ENCODE measurements at places on chromosomes 11 and 22.

GRCh38 chr22:38824585-38824984 lies 19.2 kb downstream of the NPTXR start:
- DNase-seq: peak; percentile 28

- no peak for DNase-seq
These were observed 65.4 kb downstream of the SMIM38 start for GRCh38 chr11:69221086-69221485.

GRCh38 chr11:63811522-63811921 lies 1.7 kb upstream of the SPINDOC start:
- no peak for DNase-seq

DNA sequence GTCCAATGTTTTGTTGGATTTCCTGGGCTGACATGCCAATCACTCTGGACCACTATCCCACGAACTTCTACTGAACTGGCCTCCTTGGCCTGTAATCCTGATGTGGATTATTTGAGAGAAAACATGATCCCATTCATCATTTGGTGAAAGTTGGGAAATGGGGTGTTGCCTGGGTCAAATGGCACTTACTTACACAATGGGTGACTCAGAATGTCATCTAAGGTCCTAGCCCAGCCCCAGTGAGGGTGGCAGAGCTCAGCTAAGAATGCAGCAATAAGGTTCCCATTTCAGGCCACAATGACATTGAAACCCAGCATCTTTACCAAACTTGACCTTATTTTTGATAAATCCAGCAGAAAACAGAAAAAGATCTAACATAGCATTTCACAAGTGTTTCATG lies 8.0 kb upstream of the DSCAML1 start:
- DNase-seq: no peak

GRCh38 chr11:45494738-45495137 lies 170.7 kb downstream of the CHST1 start:
- no peak for DNase-seq

DNA sequence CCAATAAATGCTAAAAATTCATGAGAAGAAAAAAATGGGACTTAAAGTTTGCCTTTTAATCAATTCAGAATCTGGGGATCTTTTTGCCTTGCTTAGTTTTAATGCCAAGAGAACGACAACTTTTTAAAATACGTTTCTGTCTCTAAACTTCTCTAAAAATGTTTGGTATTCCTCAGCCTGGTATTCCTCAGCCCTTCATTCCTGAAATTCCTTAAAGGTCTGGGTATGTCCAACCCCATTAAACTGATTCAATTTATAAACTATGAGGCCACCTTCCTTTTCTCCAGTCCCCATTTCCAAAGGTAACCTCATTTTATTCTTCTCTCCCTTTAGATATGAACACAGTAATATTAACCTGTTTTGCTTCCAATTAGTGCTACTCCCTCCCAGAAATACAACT lies 16.6 kb downstream of the POLA2 start:
- no peak for DNase-seq

DNA sequence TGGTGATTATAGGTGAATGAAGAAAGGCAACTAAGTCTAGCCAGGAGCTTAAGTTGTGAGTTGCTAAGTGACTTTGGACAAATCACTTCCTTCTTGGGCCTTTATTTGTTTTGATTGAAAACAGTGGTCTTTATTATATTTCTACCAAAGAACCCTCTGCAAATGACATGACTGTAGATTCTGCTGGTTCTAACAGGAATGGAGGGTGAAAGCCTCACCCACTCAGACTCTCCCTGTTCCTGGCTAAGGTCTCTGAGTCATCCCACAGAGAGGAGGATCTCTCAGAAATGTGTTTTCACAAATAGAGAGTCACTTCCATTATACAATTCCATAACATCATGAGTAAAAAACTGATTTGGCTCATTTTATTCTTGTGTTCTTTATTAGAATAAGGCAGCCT lies 583.9 kb upstream of the LRRC4C start:
- DNase-seq: no peak

DNA sequence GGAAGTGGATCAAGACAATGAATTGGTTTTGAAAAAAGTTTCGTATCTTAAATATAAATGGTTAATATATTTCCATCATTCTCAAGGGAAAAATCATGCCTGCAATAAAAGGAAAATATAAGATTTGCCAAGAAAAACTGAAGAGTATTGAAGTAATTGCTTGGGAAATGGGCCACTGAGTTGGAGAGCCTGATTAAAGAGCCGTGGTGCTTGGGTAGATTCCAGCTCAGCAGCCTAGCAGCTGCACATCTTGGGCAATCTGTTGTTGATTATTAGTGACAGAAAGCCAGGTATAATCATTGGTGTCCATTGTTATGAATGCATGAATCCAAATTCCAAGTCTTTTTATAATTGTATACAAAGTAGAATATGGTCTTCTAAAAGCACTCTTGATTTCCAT lies 800.9 kb upstream of the CHORDC1 start:
- DNase-seq: no peak

- DNase-seq: no peak
These were observed 10.0 kb upstream of the PEX26 start for GRCh38 chr22:18067548-18068341.

DNA sequence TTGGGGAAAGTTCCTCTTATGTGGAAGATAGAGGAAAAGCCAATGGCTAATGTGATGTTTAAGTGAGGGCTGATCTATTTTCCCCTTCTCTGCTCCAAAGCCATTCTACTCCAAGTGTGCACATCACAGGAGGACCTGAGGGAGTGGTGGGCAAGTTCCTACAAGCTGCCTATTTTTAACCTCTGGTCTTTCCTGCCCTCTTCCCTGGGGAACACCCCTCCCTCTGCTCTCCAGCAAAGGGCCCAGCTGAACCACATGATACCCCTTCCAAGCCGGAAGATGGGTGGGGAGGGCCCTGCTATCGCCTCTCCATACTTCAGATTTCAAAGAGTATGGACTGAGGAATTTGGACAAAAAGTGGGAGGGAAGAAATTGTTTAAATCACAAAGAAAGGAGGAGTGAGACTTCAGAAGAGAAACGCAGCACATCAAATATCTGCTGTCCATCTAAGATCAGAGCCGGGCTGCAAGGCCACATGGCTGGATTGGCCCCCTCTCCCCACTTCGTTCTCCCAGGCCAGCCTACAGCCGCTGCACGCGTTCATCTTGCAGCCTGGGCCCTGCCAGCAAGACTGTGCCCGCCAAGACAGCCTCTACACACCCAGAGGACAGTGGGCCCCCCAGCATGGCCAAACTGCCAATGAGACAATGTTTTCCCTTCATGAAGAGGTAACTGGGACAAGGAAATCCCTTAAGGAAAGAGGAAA lies 77.5 kb downstream of the MICAL3 start:
- no peak for DNase-seq

DNA sequence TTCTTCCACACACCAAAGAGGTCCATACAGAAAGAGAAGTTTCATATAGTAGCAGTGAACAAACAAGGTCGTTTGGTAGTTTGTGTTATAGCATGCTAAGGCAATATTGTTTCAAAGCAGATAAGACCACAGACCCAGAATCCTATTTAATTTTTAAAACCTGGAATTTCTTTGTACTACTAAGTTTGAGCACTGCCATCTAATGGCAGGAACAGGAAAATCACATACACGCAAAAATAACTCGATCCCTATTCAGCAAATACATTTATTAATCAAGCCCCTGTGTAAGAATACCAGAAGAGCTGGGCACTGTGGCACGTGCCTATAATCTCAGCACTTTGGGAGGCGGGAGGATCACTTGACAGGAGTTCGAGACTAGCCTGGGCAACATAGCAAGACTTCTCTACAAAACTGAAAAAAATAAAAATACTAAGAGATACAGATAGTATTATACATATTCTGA lies 2.9 kb upstream of the BTBD10 start:
- no peak for DNase-seq

DNA sequence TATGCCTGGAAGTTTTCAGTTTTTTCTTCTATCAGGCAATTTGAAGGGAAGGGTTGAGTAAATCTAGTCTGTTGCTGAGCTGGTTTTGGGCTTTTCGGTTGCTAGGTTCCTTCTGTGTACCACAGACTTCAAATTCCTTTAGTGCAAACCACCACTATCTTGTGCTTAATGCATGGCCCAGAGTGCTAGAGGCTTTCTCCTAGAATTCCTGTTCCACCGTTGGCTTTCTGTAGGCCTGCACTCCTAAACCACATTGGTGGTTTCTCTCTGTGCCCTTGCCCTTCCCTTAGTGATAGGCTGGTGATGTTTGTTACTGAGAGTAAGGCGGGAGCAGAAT lies 47.1 kb upstream of the CTSC start:
- no peak for DNase-seq

GRCh38 chr11:76810151-76810853 lies 27.1 kb downstream of the TSKU start:
- DNase-seq: no peak

DNA sequence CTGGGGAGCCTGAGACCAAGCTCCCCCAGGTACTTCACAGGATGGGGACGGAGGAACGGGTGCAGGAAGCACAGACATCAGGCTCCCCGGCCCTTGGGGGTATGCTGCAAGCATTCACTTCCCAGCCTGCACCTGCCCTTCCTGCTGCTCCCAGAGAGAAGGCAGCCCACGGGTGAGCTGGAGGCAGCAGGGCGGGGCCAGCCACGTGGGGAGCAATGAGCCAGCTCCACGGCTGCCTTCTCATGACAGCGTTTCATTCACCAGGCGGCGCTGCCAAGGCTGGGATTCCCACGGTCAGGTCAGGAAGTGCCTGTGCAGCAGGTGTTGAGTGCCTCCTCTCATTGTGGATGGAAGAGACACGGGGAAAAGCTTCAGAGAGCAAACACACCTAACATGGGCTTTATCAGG lies 14.5 kb upstream of the PHLDA2 start:
- DNase-seq: no peak

DNA sequence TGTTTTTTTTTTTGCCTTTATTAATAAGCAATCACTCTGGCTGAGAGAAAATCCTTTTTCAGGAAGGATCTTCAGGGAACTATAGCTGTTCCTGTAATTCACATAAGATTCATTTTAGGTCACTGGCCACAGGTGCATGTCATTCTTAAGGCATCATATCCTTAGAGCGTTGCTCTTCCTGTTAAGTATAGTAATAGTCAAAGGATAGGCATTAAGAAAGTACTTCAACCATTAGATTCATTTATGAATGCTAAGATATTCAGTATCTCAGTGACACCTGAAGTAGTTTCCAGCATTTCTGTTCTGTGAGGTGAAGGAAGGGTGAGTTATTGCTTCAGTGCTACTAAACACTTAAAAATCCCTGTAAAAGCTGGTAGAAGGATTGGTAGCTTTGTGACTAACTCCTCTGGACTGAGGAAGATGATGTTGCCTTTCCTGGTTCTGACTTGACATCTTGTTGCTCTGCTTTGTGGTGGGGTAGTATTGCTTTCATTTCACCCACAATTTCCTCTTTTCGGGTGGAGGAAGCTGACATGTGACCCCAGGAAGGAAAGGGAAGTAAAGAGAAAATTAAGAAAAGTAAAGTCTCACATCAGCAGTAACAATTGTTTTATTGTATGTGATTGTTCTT lies 34.7 kb downstream of the RNF169 start:
- peak; percentile 58 for DNase-seq

DNA sequence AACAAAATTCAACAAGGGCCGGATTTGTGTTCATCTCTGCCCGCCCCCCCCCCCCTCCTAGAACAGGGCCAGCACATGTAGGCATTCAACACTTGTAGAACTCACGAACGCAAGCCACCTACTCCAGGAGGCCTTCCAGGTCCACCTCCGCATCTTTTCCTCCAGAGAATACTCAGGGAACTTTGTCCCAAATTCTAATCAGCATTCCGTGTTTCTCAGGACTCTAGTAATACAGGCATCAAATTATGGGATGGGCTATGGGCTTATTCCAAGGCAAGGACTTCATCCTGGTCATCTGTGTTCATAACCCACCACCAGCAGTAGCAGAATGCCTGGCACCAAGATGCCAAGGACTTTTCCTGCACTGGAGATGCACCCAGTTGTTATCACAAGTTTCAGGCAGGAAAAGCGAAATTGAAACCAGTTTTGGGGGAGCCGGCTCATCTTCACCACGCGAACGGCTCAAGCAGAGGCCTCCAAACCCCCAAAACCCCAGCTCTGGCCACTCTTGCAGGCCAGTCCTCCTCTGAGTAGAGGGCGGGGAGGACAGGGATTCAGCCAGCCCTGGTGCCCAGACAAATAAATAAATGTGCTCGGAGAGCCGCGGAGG lies 462 bp downstream of the UBE2L6 start:
- peak; percentile 44 for DNase-seq

DNA sequence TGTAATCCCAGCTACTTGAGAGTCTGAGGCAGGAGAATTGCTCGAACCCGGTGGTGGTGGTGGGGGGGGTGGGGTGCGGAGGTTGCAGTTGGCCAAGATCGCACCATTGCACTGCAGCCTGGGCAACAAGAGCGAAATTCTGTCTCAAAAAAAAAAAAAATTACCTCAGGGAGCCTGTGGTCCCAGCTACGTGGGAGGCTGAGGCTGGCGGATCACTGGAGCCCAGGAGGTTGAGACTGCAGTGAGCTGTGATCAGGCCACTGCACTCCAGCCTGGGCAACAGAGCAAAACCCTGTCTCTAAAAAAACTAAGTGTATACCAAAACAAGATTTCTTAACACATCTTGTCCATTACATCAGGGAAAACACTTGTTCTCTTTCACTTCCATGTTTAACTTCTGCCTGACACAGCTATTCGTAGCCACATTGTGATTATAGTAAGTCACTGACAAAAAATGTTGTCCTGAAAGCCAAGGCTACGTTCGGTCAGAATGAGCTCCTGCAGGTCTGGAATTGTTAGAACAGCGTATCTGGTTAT lies 1.4 kb downstream of the TMEM80 start:
- no peak for DNase-seq

GRCh38 chr22:40051322-40051721 lies 56.6 kb downstream of the FAM83F start:
- no peak for DNase-seq

DNA sequence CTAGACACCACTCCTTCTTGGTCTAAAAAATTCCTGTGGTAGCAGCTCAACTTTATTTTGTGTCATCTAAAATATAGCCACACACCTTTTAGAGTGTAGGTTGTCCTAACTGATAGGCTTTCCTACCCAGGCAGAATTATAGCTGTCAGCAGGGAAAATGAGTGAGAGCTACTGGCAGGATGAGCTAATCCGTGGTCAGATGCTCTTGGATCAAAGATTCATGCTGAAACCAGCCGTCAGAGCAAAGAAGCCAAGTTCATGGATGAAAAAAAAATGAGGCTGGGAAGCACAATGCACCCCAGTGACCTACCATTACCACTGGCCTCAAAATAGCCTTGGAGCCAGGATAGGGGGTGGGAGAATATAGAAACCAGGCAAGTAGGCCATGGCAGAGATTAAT lies 113.1 kb upstream of the BLID start:
- DNase-seq: no peak

- DNase-seq: no peak
These were observed 401.0 kb downstream of the LARGE1 start for GRCh38 chr22:33519071-33519973.

GRCh38 chr22:42072606-42073330 lies 1.3 kb upstream of the PHETA2 start:
- no peak for DNase-seq
